Activated CD8-positive, alpha-beta T cell treated with anti-CD3 and anti-CD28 coated beads for 36 hours (primary cell): ENCODE measurements at places on chromosomes 2 and 18. TPM values are rescaled to one million over a fixed set of nuclear protein-coding genes. Genes with fewer than 3 reads are reported as not detected.

Gene CPO
- total RNA-seq: not detected

Gene CD8B2
- 3.9 TPM for total RNA-seq

Gene DTNB
- 27.3 TPM for total RNA-seq

Gene ITGB6
- not detected for total RNA-seq

Gene SKOR2
- total RNA-seq: not detected

Gene COPS9
- total RNA-seq: 120 TPM

Gene SP140L
- 43.7 TPM for total RNA-seq

Gene CROCC2
- not detected for total RNA-seq

Gene EFR3B
- total RNA-seq: 0.16 TPM

Gene UBE2F
- total RNA-seq: 99.5 TPM

Gene SLC30A3
- total RNA-seq: 0.43 TPM

- DNase-seq: peak; percentile 3
Observed at GRCh38 chr2:223674998-223675609, 72.9 kb upstream of the SCG2 start.

GRCh38 chr2:188204824-188205223, 86.8 kb upstream of the GULP1 start:
- DNase-seq: no peak

DNA sequence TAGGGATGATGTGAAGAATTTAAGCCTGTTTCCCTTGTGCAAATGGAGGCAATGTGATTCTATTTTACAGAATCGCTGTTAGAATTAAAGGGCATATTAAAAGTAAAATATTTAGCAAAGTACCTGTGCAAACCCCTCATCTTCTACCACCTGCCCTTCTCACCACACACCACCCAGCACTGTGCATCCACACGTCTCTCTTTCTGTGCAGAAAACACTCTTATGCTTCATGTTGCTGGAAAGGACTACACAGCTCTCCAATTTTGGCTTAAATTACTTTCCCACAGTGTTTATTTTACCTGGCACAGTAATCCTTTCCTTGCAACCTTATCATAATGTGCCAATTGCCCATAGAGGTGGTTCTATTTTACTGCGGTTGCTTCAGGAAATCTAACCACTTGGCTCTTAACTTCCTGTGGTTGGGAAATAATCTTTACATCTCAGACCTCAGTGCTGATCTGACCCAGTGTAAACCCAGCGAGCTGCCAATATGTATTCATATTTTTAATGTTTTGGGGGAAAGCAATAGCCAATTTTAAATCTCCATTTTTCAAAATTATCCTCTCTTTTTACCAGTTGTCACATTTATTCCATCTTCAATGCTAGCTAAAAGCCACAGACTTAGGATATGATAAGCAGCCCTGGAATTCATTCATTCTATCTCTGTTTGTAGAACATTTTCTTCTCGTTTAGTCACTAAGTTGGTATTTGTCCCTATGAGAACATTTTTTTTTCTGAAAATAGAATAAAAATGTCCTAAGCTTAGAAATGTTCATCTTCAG, 250.9 kb downstream of the DSEL start:
- no peak for DNase-seq

GRCh38 chr18:48325115-48325665, 84.0 kb downstream of the ZBTB7C start:
- no peak for DNase-seq

DNA sequence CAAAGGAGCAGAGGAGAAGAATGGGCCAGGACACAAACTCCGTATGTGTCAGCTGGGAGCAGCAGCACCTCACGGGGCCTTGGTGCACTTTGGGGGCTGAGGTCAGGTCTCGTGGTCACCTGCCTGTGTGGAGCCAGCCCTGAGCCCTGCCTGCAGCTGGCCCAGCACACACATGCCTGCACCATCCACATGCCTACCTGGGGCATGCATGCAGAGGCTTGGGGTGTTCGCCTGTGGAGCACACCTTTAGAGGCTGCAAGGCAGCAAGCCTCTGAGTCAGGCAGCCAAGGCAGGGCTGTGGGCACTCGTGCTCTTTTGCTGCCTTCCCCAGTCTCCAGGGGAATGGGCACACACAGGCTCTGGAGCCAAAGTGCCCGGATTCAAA, 36.0 kb downstream of the ARHGEF4 start:
- DNase-seq: no peak

DNA sequence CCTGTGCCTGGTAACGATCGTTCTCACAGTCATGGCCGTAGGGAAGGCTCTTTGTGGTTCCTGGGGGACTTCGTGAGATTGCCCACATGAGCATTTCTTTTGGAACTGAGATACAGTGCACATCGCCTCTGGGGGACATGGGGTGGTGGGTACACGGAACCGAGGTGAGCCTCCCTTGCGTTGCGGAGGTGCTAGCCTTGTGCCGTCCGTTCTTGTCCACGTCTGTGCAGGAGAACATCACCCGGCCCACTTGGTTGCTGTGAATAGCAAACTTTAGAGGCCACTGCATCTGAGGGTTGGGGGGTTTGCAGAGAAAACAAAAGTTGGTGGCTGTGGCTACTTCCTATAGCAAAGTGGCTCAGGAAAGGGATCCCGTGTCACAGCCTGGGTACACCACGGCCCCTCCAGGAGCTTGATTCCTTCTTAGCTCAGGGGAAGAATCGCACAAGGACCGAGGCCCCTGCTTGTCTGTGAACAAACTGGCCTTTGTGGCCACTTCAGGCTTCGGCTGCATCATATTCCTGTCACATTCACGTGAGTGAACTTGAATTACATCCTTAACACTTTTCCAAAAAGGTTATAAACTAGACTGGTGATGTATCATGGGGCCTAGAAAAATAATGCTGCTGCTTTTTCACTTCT, 72.6 kb downstream of the LRRFIP1 start:
- no peak for DNase-seq

DNA sequence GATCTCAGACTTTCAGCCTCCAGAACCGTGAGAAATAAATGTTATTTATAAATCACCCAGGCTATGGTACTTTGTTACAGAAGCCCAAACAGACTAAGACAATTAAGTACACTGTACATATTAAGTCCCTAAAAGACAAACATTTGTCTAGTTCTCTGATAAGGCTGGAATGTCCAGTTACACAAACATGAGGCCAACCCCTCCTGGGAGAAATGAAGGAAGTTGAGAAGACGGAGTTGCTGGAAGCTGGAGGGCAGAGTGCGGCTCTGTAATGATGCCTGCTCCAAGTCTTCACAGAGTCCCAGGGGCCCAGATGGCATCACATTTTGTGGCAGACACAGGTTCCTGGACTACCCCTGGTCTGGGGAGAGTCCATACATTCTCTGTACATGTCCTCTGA, 79.2 kb upstream of the ST8SIA3 start:
- DNase-seq: no peak

- no peak for DNase-seq
Observed at GRCh38 chr2:217314021-217314460, 454.2 kb upstream of the TNP1 start.

- no peak for DNase-seq
Observed at GRCh38 chr2:127386246-127386645, 1.5 kb downstream of the MAP3K2 start.
